ENCODE measurements at places on chromosomes 3 and 15.

- no peak for DNase-seq
Measured at GRCh38 chr3:123025642-123026521, 1.7 kb downstream of the SEMA5B start.

GRCh38 chr3:126201168-126201567 lies 20.8 kb upstream of the ALDH1L1 start:
- DNase-seq, result no peak

GRCh38 chr15:64562003-64562640 lies 101.7 kb downstream of the ZNF609 start:
- DNase-seq, result no peak

DNA sequence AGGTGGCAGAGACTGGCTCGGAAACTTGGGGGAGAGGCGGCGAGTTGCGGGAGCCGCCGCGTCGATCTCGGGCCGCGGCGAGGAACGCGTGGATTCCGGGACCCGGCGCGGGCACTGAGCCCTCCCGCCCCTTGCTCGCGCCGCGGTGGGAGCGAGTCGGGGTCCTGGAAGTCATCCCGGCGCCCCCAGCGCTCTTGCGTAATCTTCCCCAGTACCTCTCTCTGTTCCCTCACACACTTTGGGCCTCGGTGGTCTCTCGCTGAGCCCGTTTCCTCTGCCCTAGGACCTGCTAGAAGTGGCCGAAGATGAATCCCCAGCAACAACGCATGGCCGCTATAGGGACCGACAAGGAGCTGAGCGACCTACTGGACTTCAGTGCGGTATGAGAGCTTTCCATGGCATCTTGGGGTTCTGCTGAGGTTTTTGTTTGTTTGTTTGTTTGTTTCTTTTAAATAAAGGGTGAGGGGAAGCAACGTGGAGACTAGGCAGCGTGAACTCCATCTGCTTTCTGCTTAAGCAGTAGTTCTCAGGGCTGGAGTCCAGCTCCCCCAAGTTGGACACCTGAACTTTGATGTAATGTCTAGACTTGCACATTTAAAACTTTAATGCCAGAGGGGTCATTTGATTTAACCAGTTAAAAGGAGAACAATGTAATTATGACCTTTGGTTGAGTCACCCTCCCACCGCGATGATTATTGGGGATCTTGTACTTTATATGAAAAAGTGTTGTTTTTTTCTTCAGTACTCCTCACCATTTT lies 1.3 kb downstream of the TCF12 start:
- DNase-seq, result no peak

DNA sequence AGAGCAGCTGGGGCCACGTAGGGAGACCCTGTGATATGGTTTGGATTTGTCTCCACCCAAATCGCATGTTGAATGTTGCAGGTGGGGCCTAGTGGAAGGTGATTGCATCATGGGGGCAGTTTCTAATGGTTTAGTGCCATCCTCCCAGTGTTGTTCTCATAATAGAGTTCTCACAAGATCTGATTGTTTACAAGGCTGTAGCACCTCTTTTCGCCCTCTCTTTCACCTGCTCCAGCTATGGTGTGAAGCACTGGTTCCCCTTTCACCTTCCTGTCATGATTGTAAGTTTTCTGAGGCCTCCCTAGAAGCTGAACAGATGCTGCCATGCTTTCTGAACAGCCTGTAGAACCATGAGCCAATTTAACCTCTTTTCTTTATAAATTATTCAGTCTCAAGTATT lies 198.9 kb upstream of the CBLB start:
- no peak for DNase-seq

DNA sequence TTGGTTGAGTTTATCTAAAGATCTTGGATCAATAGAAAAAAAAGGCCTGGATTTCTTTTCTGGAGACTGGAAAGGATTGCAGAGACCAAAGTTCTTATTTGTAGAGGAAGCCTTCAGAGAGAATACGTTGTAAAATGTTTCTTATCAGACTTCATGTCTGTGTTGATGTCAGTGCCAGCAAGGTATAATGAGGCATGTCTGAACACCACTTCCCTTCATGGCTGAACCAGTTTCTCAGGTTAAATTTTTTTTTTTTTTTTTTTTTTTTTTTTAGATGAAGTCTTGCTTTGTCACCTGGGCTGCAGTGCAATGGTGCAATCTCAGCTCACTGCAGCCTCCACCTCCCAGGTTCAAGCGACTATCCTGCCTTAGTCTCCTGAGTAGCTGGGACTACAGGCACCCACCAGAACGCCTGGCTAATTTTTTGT lies 17.8 kb upstream of the ZNF774 start:
- DNase-seq, result no peak

DNA sequence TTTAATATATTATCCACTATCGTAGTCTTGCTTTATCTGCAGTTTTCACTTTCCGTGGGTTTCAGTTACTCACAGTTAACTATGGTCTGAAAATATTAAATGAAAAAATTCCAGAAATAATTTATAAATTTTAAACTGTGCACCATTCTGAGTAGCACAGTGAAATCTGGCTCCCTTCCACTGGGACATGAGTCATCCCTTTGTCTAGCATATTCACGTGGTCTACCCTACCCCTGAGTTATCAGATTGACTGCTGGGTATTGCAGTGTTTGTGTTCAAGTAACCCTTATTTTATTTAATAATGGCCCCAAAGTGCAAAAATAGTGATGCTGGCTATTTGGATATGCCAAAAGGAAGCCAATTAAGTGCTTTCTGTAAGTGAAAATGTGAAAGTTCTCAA lies 539.5 kb upstream of the AGTR1 start:
- no peak for DNase-seq

DNA sequence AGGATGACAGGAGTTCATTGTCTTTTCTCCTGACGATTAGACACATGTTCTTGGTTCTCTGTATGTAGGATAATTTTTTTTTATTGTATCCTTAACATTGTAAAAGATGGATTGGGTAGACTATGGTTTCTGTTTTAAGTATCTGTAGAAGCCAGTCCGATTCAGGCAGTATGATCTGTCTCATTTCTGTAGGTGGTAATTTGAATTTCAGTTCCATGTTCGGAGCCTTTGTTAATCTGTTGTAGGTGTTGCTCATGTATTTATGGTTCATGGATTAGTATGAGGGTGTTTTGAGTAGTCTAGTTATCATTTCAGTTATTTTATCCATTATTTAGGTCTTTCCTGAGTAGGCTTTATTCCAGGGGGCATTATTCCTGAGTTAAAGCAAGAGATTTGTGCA lies 32.4 kb upstream of the MME start:
- DNase-seq, result no peak

DNA sequence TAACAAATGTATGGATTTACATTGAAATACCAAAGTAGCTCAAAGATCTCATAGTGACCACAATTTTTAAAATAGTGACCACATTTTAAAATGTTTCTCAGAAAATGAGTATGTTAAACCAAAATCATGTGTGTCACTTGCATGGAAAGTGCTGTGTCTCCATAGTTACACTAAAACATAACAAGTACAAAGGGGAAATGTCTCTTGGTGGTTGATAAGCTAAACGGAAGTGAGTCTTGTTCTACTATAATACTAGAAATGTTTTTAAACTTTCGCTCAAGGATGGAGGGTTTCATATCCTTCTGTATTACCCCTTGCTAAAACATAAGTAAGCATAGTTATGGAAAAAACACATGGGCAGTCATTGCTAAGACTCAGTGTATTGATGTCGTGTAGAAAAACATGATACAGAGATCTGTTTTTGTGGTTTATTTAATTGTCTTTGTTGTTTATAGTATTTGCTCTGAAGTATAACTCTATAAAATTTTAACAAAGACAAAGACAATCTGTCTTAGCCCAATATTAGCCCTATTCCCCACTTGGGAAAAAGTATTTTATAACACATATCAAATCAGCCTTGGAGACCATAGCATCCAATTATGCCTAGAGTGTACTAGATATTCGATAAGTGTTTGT lies 27.0 kb upstream of the DENND4A start:
- DNase-seq, result no peak

DNA sequence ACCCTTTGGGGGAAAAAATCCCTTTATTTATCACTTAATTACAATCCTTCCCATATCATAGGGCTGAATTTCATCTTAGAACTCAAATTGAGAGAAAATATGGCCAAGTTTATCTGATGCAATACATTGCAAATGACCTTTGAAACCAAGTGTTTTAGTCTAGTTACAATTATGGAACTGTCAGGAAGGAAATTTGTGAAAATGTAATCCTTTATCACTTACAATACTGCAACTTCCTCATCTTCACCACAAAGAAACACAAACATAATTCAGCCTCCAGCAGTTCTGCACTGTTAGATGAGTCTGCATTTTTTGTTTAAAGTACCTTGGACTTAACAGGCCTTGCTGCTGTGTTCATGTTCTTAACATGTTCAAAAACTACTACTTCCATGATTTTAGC lies 4.6 kb downstream of the CCPG1 start:
- DNase-seq, result no peak

- DNase-seq, result no peak
Measured at GRCh38 chr15:80984856-80985255, 4.8 kb downstream of the MESD start.

DNA sequence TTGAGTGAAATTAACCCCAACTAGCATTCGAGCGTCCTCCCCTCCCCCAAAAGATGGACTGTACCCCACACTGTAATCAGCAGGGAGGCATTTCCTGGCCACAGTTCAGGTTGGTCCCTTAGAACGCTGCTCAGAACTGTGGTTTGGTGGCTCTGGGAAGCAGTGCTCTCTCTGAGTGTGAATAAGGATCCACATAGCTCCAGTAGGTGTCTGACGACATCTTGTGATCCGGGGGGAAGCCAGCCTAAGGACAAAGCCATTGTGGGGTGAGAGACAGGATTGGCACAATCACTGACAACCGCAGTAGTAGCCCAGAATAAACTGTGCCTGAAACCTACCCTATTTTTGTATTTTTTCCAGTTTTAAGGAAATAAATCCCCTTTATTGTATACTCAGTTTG lies 125.3 kb downstream of the IGF1R start:
- DNase-seq, result no peak

DNA sequence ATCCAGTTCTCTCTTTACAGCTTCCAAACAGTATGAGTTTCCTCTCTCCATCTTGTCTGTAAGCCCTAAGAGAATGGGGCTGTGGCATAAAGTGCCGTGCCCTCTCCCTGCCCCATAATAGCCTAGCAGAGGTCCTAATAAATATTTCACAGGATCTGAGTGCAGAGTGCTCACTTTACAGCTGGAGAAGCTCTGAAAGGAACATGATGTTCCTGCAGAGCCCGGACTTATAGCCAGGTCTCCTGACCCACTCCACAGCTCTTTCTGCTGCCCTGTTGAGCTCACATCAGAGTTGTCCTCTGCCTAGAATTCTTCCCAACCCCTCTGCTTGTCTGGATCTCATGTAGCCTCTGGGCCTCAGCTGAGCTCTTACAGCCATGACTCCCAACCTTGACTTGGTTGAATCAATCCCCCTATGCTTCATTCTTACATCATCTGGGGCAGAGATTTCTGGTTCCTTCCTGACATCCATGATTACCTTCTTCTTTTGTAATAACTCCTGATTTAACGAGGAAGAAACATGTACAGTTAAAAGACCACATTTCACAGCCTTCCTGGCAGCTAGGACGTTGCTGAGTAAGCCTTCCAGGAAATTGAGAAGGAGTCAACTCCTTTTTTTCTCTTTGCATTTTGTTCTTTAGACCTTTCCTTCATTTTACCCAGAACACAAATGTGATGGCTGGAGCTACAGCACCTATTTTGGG lies 135.3 kb downstream of the RPLP1 start:
- DNase-seq, result no peak

DNA sequence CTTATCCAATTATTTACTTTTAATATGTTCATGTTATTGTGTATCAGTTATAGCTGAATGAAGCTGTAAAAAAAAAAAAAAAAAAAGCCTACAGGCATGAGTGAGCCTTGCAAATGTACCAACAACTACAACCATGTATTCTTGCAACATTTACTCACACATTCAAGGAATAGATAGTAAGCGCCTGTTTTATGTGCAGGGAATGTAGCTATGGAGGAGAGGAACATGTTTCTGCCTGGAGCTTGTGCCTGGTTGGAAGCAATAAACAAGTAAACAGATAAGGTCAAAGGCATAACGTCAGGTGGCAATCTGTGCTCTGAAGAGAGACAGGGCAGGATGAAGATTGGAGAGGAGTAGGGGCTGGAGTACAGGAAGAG lies 111.2 kb downstream of the DNAJB8 start:
- no peak for DNase-seq

DNA sequence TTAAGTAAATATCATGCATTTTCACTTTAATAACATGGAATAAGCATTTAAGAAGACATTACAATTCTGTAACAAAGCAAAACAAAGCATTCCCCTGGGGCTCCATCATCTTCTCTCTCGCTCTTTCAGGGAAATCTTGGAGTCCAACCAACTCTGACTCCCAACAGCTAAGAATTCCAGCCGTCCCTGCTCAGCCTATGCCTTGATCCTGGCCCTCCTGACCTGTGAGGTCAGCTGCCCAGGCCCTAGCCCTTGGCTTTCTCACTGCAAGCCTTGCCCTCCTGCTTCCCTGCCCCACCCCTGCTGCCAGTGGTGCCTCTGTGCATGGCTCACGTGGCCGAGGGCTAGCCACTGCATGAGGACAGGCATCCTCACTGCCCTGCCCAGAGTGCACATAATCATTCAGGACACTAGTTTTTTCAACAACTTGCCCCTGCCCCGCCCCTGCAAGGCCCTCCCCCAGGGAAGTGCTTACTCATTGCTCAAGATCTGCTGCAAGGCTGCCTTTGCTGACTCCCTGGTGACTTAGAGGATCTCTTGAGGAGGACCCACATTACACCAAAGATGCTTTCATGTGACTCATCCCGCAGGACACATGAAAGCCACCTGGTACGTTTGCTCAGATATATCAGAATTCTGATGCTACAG lies 37.6 kb downstream of the MTMR10 start:
- DNase-seq, result peak; percentile 80

DNA sequence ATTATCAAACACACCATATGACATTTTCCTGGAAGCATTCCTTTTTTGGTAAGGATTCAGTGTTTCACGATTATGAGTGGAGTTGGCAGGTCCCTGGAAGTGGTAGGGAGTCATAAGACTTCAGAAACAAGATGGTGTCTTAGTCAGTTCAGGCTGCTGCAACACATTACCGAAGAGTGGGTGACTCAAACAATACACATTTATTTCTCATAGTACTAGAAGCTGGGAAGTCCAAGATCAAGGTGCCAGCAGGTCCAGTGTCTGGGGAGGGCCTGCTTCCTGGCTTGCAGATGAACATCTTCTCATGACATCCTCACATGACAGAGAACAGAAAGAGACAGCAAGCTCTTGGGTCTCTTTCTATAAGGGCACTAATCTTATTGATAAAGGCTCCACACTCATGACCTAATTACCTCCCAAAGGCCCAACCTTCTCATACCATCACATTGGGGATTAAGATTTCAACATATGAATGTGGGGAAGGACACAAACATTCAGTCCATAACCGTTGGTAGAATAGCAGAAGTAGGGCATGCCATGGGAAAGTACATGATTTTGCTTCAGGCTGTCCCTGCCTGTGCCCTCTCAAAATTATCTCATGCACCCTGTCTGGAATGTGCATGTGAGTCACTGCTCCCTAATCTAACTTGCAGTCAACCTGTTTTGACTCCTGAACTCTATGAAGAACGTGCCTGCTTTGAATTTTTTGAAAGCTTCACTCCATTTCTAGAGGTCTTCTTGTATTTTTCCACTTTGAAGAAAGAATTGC lies 72.5 kb downstream of the GTPBP8 start:
- DNase-seq, result no peak

Data from T1000 (cell line).